Astrocyte of the spinal cord (primary cell): ENCODE measurements at places on chromosomes 3 and 15.

DNA sequence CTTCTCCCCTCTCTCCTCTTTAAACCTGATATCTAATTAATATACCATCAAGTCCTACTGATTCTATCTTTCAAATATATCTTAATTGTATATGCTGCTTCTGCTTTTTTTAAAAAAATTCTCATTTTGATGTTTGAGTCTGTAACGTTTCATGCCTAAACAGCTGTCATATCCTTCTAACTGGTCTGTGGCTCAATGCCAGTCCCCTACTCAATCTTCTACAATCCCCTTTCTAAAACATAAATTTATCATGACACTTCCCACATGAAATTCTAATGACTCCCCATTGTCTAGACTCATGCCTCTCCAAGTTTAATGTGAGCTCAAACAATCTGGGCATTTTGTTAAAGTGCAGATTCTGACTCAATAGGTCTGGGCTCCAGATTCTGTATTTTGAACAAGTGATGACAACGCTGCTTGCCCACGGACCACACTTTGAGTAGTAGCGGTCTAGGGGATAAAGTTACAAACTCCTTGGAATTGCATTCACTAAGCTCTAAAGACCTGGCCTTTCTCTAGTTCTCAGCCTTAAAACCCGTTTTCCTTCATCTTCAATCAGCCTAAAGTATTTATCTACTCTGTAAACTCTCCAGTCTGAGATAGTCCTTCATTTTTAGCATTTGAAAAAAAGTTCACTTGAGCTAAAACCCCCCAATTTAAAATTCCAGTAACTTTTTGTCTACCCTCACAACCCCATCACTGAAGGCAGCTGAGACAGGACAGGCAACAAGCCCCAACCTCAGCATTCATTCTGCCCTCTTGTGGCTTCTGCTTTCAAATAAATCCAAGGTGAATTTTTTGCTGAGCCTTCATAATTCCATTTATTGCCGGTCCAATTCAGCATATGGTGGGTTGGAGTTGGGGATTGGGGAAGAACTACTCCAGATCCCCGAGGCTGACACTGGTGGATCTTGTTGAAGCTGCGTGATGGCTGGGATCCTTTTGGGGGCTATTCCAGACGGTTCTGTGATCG lies 88.1 kb upstream of the THRB start:
- DNase-seq, result no peak

DNA sequence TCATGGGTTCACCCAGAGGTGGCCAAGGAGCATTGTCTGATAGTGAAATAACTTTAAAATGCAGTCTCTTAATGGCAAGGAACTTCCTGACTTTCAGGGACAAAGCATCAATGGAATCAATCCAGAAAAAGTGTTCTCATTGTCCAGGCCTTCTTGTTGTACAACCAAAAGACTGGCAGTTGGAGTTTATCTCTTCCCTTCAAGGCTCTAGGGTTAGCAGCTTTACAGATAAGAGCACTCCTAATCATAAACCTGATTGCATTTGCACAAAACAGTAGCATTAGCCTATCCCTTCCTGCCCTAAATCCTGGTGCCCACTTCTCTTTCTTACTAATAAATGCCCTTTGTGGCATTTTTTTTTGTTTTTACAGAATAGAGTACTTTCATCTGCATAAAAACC lies 43.3 kb upstream of the VIPR1 start:
- DNase-seq, result no peak

GRCh38 chr3:194097141-194097882 lies 38.6 kb upstream of the HES1 start:
- no peak for DNase-seq

DNA sequence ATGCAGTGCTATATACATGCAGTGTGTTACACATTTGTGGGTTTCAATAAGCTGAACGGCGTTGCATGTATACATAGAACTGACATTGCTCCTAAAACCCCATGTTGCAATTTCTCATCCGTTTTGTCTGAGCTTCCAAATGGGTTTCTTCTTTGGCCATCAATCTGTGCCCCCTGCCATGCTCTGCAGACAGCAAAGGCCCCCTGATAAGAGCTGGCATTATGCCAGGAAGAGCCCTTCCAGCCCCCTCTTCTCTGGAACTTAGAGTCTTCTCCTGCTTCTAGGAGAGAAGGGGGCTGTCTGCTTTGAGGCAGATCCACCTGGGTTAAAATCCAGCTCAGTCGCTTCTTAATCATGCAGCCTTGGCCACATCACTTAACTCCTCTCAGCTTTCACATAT lies 254.0 kb downstream of the SLCO3A1 start:
- DNase-seq, result no peak

GRCh38 chr3:36496684-36497633 lies 116.7 kb downstream of the STAC start:
- peak; percentile 70 for DNase-seq
